ENCODE measurements at places on chromosomes 16 and 17.

GRCh38 chr17:32264823-32265191, 825 bp upstream of the RHBDL3 start:
- DNase-seq, result no peak

GRCh38 chr16:57041182-57042156, 50.9 kb upstream of the CPNE2 start:
- peak; percentile 92 for DNase-seq

DNA sequence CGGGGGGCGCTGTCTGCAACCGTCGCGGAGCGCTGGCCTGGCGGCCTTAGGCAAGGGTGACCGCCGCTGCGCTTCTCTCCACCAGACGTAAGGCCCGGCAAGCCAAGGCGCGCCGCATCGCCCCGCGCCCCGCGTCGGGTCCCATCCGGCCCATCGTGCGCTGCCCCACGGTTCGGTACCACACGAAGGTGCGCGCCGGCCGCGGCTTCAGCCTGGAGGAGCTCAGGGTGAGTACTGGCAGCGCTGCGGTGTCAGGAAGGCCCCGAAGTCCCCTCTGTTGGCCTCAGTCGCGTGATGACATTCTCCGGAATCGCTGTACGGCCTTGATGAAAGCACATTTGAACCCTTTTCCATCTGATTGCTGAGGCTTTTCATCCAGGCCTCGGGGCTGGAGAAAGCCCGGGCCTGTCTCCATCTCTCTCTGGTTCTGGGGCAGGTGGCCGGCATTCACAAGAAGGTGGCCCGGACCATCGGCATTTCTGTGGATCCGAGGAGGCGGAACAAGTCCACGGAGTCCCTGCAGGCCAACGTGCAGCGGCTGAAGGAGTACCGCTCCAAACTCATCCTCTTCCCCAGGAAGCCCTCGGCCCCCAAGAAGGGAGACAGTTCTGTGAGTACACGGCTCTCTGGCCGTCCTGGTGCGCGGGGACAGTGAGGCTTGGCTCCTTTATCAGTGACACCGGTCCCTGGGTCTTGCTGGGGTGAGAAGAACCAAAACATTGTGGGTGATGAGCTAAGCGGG, 831 bp downstream of the RPL13 start:
- no peak for DNase-seq

- peak; percentile 73 for DNase-seq
Measured at GRCh38 chr16:30953511-30954124, 3.9 kb upstream of the SETD1A start.

DNA sequence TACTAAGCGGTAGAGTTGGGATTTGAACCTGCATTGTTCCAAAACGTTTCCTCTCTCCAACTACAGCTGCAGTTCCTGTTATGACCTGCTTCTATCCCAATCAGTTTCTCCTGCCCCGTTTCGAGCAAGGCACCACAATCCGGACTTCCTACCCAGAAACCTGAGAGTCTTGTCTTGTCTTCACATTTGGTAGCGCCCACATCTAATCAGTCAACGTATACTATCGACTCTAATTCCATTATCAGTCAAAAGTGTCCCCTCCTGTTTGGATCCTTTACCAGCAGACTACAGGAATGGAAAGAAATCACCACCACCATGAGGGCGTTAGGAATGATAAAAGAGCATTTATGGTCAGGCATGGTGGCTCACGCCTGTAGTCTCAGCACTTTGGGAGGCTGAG, 124.6 kb downstream of the AXIN2 start:
- no peak for DNase-seq

DNA sequence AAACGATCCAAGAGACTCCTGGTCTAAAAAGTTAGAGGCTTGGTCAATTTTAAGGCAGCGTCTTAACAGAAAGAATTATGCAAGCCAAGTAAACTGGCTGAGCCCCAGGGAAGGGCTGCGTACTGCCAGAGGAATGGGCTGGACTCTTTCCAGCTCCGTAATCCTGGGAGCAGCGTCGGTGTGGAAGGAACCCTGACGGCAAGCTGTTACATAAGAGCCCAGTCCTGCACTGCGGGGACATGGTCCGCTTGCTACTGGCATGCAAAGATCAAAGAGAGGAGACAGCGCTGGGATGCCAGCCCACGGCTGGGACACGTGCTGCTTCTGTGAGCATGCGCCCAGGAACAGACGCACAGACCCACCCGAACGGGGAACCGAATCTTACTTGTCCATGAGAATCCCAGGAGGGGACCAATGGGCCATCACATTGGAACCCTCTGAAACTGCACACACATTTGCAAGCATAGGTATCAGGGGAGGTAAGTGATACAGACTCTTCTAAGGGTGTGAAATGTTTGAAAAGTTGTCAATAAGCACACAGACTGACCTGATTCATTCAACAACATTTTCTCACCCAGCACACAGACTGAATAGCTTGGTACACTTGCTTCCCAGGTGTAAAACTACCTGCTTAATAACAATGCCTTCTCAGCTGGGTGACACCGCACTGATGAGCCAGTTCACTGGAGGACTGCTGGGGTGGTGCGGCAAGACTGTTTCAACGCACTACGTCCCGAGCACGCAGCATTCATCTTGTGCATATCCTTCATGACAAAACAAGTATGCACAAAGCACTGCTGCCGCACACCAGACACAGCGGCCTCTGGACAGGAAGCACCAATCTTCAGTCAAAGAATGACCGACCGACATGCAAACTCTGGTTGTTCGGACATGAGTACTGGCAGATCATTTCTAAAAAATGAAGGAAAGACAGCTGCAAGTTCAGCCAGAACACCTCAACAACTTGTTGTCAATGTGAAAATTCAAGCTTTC, 94.9 kb downstream of the ANKRD11 start:
- DNase-seq, result no peak

DNA sequence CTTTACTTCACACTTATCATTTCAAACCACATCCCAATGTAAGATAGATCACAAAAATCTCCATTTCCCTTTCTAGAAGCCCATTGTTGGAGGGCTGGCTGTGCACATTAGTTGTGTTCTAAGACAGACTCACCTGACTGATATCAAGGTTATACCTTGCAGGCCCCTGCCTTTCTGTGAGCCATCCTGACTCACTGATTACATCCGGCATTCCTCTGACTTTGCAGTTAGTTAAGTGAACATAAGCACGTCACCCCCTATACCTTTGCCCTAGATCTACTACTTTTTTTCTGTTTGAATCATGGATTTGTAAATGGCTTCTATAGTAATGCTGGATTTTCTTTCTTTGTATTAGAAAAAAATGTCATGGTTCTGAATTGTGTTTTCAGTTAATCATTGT, 78.3 kb downstream of the TANGO6 start:
- no peak for DNase-seq

GRCh38 chr17:70109497-70109896, 34.5 kb downstream of the KCNJ16 start:
- DNase-seq, result no peak

GRCh38 chr16:49782405-49782804, 73.5 kb downstream of the ZNF423 start:
- no peak for DNase-seq

GRCh38 chr17:76082326-76083251, 3.6 kb downstream of the ZACN start:
- no peak for DNase-seq

DNA sequence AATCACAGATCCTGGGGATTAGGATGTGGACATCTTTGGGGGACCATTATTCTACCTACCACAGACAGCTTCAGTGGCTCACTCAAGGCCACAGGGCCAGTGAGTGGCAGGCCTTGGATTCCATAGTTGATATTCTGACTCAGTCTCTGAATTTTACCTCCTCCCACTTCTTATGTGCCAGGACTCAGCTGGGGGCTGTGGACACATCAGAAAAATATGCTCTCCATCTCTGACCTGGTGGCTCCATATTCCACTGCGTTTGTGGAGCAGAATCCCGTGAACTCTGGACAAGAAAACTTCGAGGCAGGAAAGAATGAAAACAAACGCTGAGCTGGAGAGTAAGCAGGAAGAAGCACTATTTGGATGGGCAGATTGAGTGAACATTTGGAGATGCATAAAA, 301.8 kb upstream of the MAF start:
- no peak for DNase-seq

GRCh38 chr17:491086-492021, 138.7 kb upstream of the RPH3AL start:
- DNase-seq, result peak; percentile 28

DNA sequence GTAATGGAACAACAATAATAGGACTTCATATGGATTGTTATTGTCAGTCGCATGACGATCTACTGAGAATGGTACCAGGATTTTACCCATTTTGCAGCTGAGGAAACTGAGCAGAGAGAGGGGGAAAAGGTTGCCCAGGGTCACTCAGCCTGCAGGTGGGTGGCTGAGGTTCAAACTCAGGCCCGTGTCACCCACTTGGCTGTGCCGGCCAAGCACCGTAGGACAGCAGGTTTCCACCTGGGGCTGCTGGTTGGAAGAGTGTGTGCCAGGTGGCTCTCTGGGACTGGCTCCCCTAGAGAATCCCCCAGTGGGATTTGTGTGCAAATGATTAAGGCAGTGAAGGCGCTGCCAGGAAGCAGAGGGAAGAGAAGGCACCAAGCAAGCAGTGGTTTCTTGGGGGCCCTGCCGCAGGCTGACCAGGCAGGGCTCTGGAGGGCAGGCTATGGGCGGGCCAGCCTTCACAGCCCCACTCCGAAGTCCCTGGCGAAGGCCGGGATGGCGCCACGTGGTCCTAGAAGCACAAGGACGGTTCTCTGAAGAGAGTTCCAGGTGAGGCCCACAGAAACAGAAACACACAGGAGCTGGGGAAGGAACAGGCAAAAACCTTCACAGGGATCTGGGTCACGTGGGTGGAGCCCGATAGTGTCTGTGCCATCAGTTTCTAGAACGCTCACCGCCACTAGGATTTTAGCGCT, 163.5 kb downstream of the IRF8 start:
- no peak for DNase-seq
